ENCODE measurements at places on chromosomes 7 and 10.

DNA sequence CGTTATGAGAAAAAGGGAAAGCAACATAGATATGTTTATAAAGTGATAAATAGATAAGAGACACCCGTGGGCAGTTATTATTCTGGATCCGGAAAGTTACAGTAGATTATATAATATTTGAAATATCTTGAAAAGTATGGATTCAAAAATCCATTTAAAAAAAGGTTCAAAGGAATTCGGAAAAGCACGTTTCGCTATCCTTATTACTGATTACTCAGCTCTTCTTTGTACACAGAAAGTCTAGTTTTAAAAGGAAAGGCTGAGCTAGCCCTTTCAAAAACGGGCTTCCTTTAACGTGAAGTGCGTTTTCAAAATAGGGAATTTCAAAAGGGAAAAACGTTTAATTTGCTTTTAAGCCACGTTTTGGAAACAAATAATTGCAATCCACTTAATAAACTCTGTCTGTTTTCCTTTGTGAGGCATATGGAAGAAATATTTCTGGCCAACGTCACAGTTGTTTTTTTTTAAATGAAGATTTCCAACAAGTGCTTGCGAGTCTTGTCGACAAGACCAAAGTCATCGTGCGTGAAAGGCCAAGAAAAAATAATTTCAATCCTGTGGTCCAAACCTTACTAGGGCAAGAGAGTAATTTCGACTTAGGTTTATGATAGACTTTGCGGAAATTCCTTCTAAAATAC, 2.2 kb upstream of the SKIDA1 start:
- no peak for DNase-seq

- no peak for DNase-seq
These were observed 47.8 kb upstream of the UBN2 start for GRCh38 chr7:139183251-139183650.

DNA sequence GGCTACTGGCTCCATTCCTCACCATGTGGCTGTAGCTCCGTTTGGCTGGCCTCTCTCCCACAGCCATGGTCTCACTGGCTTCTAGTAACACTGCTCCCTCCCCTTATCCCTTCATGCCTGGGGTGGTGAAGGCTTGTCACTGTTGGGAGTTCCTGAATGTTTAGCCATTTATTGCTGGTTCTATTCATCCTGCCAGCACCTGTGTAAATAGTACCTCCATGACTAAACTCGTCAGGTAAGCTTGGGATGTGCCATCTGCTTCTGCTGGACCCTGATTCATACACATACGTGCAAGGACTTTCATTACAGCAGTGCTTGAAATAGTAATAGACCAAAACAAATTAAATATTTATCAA, 61.6 kb downstream of the CCDC71L start:
- no peak for DNase-seq

GRCh38 chr7:23205909-23206767, 24.3 kb downstream of the NUP42 start:
- no peak for DNase-seq

DNA sequence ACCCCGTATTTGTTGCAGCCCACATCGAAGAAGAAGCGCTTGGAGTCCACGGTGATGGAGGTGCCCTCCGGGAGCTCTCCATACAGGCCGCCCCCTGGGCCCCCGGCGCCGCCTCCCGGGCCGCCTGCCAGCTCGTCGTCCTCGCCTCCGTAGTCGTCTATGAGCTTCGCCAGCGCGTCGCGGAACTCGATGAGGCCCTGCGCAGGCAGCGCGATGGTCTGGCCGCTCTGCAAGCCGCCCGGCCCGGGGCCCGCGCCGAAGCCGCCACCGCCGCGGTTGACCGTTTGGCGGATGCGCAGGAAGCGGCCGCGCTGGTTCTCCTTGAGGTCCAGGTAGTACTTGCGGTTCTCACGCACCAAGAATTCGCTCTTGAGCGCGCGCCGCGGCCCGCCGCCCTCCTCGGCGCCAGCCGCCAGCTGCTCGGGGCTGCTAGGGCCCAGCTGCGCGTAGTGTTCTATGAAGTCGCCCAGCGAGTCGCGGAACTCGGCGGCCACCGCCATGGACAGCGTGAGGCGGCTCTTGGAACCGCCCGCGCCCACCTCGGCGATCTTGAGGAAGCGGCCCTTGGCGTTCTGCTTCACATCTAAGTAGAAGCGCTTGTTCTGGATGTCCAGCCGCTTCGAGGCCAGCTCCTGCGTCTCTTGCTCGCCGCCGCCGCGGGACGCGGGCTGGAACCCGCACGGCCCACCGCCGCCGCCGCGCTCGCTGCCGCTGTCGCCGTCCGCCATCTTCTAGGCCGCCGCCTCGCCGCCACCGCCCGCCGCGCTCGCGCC, 523 bp downstream of the PURB start:
- DNase-seq = no peak

DNA sequence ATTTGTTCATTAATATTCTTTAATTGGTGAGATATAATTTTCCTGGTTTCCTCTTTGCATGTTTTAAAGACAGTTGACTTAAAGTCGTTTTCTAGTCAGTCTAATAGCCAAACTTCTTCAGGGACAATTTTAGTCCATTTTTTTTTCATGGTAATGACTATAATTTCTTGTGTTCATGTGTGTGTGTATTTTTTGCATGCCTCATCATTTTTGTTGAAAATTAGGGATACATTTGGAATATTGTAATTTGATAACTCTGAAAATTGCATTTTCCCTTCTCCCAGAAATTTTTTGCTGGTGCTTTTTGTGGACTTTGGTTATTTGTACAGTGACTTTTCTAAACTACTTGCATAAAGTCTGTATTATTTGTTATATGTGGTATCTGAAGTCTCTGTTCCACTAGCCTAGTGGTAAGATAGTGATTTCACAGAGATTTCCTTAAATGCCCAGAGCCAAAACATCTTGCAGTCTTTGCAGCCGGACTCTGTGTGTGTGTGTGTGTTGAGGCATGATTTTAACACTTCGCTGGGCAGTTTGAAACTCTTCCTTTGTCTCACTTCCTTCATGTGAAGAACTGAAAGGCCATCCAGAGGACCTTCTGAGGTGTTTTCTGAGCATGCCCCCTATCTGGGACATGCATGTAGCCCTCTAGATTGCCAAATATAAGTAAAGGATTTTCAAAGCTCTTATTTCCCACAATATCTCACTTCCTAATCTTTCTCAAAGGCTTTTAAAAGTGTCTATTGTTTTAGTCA, 40.9 kb upstream of the ZNF365 start:
- DNase-seq = no peak

DNA sequence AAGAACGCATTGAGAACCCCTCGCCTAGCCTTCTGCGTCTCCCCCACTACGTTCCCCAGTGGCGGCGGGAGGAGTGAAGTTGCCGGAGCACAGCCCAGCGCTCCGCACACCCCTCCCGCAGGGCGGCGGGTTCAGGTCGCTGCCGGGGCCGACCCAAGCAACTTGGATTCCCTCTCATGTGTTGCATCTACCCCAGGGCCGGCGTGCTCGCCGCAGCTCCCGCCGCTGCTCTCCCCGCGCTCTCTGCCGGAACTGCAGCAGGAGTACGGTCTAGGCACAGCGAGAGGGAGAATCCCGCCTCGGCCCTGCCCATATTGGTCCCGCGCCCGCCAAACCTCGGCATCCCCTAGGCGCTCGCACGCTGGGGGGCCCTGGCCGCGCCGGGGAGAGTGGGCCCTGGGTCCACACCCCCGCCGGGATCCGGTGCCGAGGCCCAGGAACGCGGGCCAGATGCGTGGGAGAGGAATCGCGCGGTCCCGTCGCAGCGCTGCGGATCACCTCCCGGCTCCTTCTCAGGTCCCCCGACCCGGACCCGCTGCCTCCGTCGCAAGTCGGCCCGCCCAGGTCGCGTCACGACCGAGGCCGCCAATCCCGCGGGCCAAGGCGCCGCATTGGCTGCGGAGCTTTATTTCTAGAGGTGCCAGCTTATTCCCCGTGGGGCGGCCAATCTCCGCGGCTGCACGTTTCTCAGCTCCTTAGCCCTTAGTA, 648 bp upstream of the TMEM243 start:
- DNase-seq = no peak

DNA sequence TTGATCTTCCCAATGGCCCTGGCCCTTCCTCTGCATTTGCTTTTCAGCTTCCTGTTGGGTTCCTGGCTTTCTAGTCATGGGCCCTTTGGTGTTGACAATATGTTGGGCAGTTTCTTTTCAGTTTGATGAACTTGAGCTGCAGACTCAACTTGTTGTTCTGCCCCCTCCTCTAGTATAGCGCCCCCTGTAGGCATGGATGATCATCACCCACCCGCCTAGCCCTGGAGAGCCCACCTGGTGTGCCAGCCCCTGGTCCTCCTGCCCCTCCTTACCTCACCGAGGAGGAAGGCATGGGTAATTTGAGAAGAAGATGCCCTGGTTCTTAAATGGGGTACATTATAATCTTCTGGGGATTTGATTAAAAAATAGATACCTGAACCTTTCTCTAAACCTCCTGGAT, 271.2 kb downstream of the SNX10 start:
- no peak for DNase-seq

DNA sequence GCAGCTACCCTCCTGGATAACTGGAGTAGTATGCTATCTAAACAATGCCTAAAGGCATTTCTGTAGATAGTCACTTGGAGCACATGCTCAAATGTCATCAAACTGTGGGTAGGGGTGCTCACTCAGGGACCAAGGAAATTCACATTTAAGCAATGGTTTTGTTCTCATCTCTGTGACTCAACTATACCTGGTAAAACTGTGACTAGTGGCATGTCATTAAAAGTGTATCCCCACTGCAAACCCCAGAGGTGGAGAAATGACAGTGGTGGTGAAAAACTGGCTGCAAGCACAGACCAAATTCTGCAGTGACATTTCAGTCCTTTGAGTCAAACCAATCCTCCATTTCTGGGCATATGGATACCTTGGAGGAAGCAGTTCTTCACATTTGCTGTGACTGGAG, 134.2 kb upstream of the EFCAB10 start:
- DNase-seq = no peak

DNA sequence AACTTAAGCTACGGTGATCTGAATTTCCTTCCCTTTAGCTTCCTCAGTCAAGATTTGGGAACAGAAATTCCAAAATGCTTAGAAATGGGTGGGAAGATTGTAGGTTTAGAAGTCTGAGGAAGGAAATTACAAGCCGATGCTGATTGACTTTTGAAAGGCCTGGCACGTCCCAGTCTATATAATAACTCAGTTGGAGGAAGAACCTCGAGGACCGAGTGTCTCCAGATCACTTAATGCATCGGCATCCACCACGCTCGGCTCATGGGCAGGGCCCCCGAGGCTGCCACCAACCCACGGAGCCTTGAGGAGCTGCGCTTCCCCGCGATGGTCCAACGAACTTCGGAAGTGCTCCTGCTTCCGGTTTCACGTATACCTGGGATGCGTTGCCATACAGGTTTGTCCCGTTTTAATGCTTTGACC, 10.4 kb upstream of the SP8 start:
- DNase-seq = no peak

- no peak for DNase-seq
These were observed 3.1 kb upstream of the ARID5B start for GRCh38 chr10:61898435-61898778.

DNA sequence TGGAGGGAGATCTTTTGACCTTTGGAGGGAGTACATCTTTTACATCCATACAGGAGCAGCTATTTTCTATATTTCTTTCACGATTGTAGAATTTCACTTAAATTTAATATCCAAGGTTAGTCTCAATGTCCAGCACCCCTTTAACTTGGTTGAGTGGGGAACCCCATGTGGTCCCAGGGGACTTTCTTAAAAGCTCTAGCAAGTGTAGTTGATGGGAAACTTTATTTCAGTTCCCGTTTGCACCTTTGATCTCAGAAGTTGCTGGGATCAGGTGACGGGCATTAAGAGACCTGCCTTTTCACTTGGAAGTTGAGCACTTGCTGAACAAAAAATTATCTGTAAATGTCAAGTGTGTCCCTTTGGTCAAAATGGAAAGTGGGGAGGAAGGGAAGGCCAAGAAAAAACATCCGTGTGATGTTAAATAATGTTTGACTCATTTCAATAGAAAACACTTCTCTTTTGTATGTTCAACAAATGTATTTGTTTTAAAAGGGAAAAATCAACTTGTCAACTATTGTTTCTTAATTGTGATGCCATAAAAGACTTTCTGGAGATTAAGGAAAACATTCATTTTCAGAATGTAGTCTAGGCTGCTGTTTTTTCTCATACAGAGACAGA, 370.1 kb upstream of the GALNT17 start:
- DNase-seq = no peak

- DNase-seq = no peak
These were observed 25.0 kb downstream of the RTKN2 start for GRCh38 chr10:62243647-62243997.

GRCh38 chr10:26438534-26439341, 597 bp downstream of the APBB1IP start:
- no peak for DNase-seq

DNA sequence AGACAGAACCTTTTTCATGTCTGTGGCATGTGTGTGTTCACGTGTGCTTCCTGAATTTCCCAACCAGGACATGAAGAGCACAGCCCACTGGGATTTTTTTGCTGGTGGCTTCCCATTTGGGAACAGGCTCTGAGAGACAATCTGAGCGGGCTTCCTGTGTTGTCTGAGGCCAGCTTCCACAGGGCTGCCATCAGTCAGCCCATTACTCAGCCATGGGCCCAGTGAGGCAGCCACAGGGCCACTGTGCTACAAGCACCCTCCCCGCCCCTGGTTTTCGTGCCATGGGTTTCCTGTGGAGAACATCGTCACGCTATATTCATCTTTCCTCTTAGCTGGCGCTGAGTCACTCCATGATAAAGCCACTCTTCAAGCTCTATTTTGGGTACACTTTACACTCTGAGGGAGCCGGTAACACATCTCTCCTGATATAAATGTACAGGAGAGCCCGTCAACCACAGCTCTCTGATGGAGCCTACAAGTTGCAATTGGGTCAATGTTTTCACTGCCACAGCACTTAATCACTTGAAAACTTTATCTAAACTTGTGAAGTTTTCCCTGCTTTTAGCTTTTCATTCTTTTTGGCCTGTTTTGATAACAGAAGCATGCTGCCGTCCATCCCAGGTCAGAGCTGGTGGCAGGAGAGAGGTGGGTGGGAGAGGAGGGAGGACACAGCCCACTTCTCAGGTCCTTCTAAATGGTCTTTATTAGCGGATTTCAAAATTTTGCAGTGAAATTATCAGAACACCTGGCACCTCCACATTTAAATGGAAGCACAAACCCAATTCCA, 96.9 kb downstream of the HIPK2 start:
- DNase-seq = peak; percentile 78

DNA sequence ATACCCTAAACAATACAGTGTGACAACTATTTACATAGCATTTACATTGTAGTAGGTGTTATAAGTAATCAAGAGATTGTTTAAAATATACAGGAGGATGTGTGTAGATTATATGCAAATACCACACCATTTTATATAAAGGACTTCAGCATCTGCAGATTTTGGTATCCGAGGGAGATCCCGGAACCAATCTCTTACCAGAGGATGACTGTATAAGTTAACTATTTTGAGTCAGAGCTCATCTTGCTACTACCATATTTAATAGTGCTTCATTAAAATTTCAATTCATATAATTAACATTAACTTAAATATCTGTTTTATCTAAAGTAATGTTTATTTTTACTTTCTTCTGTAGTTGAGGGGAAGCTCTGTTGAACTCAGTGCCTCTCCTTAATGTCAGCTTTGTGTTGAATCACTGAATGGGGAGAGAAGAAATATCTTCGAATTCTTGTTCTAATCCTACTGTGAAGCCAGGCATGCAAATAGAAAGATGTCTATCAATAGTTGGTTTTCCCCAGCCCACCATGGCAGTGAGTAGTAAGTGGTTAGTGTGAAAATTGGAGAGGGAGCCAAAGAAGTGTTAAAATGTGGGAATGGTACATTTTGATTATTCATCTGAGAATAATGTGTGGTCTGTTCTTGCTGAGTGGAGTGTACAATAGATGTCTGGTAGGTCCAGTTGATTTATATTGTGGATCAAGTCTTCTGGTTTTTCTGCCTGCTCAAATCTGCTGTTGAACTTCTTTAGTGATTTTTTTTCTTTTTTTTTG, 90.1 kb upstream of the CYP26C1 start:
- DNase-seq = no peak

GRCh38 chr7:22668971-22669401, 58.0 kb upstream of the IL6 start:
- no peak for DNase-seq
